ENCODE measurements at places on chromosomes 3 and 15.

DNA sequence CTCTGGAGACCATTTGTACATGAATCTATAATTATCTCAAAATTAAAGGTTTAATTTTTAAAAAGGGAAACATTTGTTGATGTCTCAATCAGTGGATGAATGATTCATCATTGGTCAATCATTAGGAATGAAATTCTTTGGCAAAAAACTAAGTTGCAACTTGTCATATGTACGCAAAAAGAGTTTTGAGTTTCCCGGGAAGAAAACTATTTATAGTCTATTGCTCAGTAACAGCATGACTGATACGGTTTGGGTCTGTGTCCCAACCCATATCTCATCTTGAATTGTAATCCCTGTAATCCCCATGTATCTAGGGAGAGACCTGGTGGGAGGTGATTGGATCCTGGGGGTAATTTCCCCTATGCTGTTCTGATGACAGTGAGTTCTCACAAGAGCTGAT, 765.8 kb upstream of the ROBO1 start:
- no peak for DNase-seq

GRCh38 chr3:101850246-101851051, 1.1 kb downstream of the NFKBIZ start:
- DNase-seq, result no peak

DNA sequence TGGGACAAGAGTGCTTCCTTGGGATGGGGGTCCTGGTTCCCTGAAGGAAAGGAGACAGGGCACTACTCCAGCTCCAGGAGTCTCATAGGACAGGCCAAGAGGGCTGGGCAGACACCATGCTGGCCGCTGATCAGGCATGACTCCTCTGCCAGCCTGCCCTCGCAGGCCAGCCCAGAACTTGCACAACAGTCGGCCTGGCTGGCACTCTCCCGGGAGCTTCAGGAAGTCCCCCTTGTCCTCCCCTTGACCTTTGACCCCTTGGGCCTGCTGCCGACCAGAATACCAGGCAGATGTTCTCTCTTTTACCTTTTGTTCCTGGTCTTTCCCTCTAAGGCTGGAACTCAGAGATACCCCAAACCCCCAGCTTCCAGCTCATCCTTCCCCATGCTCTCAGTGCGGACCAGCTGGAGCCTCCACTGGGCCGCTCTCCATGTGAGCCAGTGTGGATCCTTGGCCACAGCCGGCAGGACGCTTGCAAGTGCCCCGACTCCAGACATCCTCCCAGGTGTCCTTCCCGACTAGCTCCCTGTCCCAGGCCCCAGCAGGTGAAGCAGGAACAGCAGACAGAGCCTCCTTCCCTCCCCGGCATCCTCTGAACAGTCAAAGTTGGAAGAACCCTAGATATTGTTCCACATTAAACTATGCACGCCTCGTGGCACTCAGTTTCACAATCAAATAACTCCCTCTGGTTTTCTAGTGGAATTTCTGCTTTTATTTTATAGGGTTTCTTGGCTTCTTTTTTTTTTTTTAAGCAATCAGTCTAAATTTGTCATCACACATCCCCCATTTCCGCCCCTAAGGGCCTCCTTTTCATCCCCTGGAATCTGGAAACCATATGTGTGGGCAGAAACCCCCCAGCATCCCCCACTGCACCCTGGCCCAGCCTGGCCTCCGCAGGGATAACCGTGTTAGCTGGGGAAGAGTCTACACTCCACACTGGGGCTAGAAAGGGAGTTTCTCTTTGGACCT, 15.7 kb downstream of the VPS18 start:
- DNase-seq, result no peak

GRCh38 chr3:153634683-153635082, 472.7 kb downstream of the RAP2B start:
- no peak for DNase-seq

DNA sequence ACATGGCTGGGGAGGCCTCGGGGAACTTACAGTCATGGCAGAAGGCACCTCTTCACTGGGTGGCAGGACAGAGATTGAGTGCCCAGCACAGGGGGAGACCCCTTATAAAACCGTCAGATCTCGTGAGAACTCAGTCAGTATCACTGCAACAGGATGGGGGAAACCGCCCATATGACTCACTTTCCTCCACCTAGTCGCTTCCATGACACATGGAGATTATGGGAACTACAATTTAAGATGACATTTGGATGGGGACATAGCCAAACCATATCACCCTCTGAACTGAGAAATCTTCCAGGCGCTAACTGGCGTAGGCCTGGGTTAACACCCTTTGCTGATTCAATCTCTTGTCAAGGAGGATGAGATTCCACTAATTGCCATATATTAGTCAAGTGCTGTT, 392.3 kb downstream of the FEZF2 start:
- no peak for DNase-seq

GRCh38 chr3:119759962-119760361, 21.9 kb upstream of the NR1I2 start:
- no peak for DNase-seq

DNA sequence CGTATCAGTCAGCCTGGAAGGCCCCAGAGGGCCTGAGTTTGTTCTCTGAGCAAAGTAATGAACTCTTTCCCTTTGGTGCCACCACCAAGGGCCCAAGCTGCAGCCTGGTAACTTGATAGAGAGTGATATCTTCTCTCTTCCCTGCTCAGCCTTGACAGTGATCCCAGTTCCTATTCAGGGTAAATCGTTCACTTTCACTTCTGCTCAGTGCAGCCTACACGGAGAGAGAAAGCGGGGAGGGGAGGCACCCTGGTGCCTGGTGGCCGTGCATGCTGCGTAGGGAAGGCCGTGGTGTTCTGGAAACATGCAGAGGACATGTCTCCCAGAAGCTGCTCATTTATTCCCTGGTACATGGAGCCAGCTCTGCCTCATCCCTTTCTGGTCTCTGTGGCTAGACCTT, 54.9 kb downstream of the KIF9 start:
- DNase-seq, result no peak

DNA sequence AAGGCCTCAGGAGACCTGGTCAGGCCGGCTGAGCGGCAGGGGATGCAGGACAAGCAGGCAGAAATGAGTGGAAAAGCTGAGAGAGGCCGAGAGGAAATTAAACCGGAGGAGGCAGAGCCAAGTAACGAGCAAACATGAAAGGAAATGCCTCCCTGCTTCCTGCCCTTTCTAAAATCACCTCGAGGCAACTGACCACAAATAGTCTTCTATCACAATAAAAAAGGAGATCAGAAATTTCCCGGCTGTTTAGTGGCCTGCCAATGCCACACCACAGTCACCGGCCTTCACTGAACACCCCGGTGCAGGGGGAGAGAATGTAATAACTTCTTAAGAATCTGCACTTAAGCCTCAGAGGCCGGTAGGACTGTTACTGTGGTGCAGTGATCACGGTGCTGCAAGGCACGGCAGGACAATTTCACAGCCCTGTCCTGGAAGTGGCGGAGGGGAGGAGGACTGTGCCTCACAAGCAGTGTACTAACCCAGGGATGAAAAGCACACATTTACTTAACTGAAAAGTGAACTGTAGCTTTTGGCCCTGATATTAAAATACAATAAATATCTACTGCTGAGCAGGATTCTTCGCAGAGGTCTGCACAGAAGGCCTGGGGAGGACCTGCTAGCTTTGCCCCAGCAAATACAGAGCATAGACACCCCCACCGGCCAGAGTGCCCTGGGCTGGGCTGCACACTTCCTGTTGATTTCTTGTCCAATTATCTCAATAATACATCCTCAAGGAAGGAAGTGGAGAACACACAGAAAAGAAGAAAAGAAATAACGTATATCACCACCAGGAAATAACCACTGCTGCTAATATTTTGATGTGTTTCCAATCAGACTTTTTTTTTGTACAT, 183.5 kb upstream of the NSMCE3 start:
- peak; percentile 16 for DNase-seq
